Activated naive CD4-positive, alpha-beta T cell treated with anti-CD3 and anti-CD28 coated beads, Interleukin-2, amount 50 U/mL, for 72 hours (primary cell): ENCODE measurements at places on chromosomes 7 and 10. TPM values are rescaled to one million over a fixed set of nuclear protein-coding genes. Genes with fewer than 3 reads are reported as not detected.

- DNase-seq, result no peak
Measured at GRCh38 chr7:12884033-12884432, 196.6 kb downstream of the ARL4A start.

- no peak for DNase-seq
Measured at GRCh38 chr7:30469303-30469702, 9.3 kb downstream of the NOD1 start.

DNA sequence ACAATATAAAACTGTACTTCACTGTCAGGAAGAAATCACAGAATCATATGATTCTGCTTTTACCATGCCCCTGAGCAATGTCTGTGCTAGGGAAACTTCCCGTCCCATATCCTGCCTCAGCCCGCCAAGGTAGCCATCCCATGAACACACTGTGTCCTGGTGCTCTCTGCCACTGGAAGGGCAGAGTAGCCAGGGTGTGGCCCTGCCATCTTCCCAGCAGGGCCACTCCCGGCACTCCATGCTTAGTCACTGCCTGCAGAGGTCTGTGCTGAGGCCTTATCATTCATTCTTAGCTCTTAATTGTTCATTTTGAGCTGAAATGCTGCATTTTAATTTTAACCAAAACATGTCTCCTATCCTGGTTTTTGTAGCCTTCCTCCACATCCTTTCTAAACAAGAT is 31.8 kb downstream of the AP3M1 start:
- DNase-seq, result no peak

GRCh38 chr7:90675982-90676381 is 79.9 kb downstream of the CDK14 start:
- no peak for DNase-seq

DNA sequence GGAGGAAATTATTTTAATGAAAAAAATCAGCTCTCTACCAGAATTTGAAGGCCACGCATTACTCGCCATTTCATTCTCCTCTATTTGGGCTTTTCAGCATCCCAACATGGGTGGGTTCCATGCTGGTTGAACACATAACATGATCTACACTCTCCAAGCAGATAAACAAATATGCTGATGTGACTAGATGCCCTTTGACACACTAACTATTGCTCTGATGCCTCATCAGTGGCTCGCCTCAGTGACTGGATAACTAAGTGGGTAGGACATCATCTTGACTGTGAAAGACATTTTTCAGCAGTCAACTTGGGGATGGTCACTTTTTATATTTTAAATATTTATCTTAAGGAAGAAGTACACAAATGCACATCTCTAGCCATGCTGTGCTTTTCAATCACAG is 113.9 kb upstream of the LAMB4 start:
- DNase-seq, result no peak

DNA sequence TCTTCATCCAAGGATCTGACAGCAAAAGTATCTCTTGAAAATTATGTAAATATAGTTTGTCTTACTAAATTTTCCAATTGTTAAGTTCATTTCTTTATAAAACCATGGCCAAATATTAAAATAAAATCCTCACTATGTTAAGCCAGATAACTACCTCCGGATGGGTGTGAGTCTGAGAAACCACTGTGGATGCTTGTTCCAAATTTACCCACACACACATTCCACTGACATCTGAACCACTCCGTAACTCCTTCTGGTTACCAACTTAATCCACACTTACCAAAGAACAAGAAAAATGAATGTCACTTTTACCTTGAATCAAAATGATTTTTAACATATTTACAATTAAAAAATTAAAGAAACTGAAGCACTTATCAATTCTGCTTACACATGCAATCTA is 19.7 kb downstream of the CYTH3 start:
- DNase-seq, result no peak

GRCh38 chr7:157513682-157514081 is 176.9 kb downstream of the DNAJB6 start:
- DNase-seq, result no peak

- DNase-seq, result no peak
Measured at GRCh38 chr7:441684-442421, 77.8 kb downstream of the PDGFA start.

DNA sequence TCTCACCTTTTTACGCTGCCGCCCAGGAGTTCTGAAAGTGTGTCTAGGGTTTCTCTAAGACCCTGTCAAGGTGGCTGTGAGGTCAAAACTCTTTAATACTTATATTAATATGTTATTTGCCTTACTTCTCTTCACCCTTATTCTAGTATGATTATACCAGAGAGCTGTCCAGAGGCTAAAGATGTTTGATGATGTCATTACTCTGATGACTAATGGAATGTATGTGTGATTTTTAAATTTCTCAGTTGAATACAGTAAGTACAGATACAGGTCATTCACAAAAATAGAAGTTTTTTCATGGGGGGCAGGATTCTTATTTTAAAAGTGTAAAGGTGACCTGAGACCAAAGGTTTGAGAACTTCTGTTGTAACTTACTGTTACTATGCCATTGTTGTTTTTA is 150.6 kb upstream of the FOXP2 start:
- no peak for DNase-seq

DNA sequence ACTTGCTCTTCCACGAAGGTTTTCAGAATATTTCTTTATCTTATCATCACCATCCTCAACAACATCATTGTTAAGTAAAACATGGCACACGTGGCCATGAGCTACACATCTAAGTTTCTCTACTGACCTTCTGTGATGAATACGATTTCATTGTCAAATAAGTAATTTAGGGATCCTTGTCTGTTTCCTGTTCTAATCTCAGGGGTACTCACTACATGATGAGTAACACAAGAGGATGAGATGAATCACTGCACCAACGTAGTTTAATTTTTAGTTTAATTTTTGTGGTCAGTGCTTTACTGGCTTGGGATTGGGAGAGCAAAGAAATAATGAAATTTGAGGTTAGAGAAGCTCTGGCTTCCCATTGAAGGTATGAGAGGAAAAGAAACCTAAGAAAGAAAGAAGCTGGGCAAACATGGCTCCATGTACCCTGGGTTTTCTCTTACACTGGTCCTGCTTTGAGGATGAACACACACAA is 461.9 kb upstream of the KLF6 start:
- DNase-seq, result peak; percentile 6

GRCh38 chr10:76286536-76286935 is 855.1 kb downstream of the LRMDA start:
- no peak for DNase-seq

GRCh38 chr7:122166740-122167139 is 22.7 kb upstream of the AASS start:
- DNase-seq, result no peak

GRCh38 chr7:128160296-128160695 is 80.8 kb upstream of the LEP start:
- DNase-seq, result no peak

- peak; percentile 91 for DNase-seq
Measured at GRCh38 chr7:100049441-100050291, at the start of gene ZSCAN21. Gene ZSCAN21, plus strand, starts transcription at chr7:100049774. Its CDS starts 7,233 bp downstream, at chr7:100057007.

- no peak for DNase-seq
Measured at GRCh38 chr7:85074-85882, 107.1 kb upstream of the FAM20C start.

DNA sequence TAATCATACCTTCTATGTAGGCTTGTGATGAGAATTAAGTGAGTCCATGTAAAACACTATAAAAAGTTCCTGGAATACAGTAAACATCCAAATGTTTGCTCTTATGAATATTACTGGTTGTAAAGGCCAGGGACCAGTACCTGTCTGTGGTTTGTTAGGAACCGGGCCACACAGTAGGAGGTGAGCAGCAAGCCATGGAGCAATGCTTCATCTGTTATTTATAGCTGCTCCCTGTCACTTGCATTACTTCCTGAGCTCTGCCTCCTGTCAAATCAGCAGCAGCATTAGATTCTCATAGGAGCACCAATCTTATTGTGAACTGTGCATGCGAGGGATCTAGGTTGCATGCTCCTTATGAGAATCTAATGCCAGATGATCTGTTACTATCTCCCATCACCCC is 662.0 kb upstream of the ANKRD30A start:
- DNase-seq, result no peak

The OPN4 gene
- total RNA-seq, result not detected

The FGL2 gene
- 0.14 TPM for total RNA-seq

The ATG9B gene
- 14.9 TPM for total RNA-seq

The HMX3 gene
- total RNA-seq, result 0.20 TPM

The CUBN gene
- 1.1 TPM for total RNA-seq
